Activated naive CD4-positive, alpha-beta T cell treated with anti-CD3 and anti-CD28 coated beads, Interleukin-2, amount 10 ng/mL, durations not matched to agents 7 days and 5 days (primary cell): ENCODE measurements at places on chromosomes 16 and 17.

- no peaks in the 10 kb centered on the region for H3K36me3 ChIP-seq
- no peak overlapping the region for H3K27ac ChIP-seq
- DNase-seq, result no peak
- H3K4me3 ChIP-seq, result no peak overlapping the region
- no peaks in the 10 kb centered on the region for H3K4me1 ChIP-seq
- H3K27me3 ChIP-seq, result no peaks in the 10 kb centered on the region
Observed at GRCh38 chr17:70492368-70492767, 323.0 kb downstream of the KCNJ2 start.

DNA sequence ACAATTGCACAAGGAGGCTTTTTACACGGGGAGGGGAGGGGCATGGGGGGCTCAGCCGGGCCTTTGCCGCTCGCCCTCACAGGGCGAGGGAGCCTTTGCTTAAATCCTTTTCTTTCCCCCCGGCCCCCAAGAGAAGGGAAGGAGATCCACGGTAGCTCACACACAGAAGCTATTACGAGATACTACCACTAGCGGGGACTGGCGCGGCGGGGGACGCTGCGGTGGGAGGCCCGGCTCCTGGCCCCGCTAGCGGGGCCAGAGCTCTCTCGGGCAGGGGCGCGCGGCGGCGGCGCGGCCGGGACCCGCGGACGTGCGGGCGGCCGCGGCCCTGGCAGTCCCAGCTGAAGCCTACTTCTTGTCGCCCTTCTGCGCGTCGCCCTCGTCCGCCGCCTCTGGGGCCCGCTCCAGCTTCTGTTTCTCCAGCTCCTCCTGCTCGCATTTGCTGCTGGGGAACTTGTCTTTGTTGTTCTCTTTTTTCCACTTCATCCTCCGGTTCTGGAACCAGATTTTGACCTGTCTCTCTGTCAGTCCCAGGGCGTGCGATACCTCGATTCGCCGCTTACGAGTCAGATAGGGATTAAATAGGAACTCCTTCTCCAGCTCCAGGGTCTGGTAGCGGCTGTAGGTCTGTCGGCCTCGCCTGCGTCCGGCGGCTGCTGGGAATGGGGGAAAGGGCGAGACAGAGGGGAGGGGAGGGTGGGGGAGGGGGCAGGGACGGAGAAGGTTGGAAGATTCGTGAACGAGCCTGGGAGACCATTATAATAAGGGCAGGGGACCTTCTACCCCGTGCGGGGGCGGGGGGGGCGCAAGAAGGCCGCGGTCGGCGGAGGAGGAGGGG, 2.0 kb downstream of the HOXB8 start:
- DNase-seq, result peak; percentile 62
- peak overlapping the region; percentile 75 for H3K27ac ChIP-seq
- peaks cover 3% of the 10 kb centered on the region for H3K36me3 ChIP-seq
- peaks cover 100% of the 10 kb centered on the region for H3K27me3 ChIP-seq
- peaks cover 48% of the 10 kb centered on the region for H3K4me1 ChIP-seq
- peak overlapping the region; percentile 61 for H3K4me3 ChIP-seq

DNA sequence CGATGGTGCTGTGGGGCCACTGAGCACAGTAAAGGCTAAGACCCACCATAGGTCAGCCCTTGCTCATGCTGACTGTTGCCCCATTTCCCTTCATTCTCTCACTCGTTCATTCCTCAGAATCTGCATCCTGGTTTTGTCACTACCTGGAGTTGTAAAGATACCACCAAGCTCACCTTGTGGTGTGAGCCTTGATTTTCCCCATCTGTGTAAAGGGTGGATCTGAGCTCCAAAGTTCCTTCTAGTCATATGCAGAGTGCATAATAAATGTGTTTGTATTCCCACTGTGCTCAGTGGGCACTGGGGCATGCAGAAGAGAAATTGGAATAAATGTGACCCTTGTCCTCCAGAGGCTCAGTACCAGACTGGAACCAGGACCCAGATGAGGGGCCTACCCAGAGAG, 35.2 kb upstream of the MEOX1 start:
- H3K27ac ChIP-seq, result no peak overlapping the region
- H3K27me3 ChIP-seq, result peaks cover 33% of the 10 kb centered on the region
- no peak overlapping the region for H3K4me3 ChIP-seq

- no peak overlapping the region for H3K4me3 ChIP-seq
- H3K27me3 ChIP-seq, result peaks cover 45% of the 10 kb centered on the region
- no peak overlapping the region for H3K27ac ChIP-seq
- no peaks in the 10 kb centered on the region for H3K4me1 ChIP-seq
Observed at GRCh38 chr17:12667299-12667958, 1.7 kb downstream of the MYOCD start.

DNA sequence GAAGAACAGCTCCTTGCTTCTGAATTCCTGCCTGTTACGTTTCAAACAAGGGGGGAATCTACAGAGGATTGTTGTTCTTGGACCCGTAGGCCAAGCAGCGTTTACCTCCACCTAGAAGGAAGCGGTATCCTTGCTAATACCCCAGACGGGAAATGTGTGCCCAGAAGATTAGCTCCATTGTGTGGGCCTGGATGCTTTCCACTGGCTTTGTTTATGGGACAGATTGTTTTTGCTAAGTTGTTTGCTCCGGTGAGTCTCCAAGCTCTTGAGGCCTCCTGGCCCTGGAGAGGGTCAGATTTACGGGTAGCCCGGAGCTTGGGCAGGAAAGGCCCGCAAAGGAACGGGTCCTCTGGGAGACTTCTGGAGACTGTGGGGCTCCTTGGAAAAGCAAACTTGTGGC, 28.4 kb upstream of the MRTFB start:
- no peaks in the 10 kb centered on the region for H3K36me3 ChIP-seq
- peaks cover 7% of the 10 kb centered on the region for H3K4me1 ChIP-seq
- DNase-seq, result no peak
- no peaks in the 10 kb centered on the region for H3K27me3 ChIP-seq
- no peak overlapping the region for H3K4me3 ChIP-seq

DNA sequence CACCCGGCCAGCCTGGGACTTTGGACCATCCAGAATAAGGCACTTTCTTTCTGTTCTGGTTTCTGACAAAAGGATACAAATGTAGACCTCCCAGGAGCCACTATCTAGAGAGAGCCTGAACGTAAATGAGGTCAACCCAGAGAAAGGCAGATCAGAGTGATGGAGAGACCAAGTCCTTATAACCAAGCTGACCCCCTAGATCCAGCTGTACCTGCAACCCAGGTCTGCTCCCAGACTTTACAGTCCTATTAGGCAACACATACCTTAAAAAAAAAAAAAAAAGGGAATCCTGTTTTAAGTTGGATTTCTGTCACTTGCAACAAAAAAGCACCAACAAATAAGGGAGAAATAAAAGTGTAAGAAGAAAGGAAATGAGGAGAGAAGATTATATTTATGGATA, 23.2 kb downstream of the CPPED1 start:
- peaks cover 38% of the 10 kb centered on the region for H3K36me3 ChIP-seq
- H3K4me1 ChIP-seq, result peaks cover 7% of the 10 kb centered on the region
- DNase-seq, result no peak
- no peak overlapping the region for H3K27ac ChIP-seq
- H3K4me3 ChIP-seq, result no peak overlapping the region

GRCh38 chr16:85293904-85294642, 181.8 kb upstream of the CIBAR2 start:
- H3K36me3 ChIP-seq, result no peaks in the 10 kb centered on the region
- no peak overlapping the region for H3K4me3 ChIP-seq
- no peak for DNase-seq
- H3K27me3 ChIP-seq, result peaks cover 19% of the 10 kb centered on the region

GRCh38 chr17:27268394-27269085, 25.4 kb upstream of the WSB1 start:
- peaks cover 22% of the 10 kb centered on the region for H3K27me3 ChIP-seq
- H3K4me3 ChIP-seq, result no peak overlapping the region
- no peak for DNase-seq
- no peak overlapping the region for H3K27ac ChIP-seq
- H3K36me3 ChIP-seq, result no peaks in the 10 kb centered on the region

DNA sequence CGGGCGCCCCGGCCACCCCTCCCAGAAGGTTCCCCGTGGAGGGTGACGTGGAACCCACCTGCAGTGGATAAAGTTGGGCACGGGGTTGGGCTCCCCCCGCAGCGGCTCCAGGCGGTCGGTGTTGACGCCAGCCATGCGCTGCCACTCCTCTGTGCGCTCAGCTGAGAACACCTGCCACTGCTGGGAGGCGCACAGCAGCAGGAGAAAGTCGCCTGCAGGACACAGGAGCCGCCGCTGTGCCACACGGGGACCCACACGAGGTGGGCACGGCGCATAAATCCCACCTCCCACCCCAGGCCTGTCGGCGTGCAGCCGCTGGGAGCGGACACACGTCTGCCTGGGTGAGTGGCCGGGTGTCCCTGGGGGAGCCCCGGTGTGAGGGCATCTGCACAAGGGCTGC, 20.7 kb downstream of the CTU2 start:
- peaks cover 7% of the 10 kb centered on the region for H3K4me1 ChIP-seq
- DNase-seq, result no peak
- no peak overlapping the region for H3K4me3 ChIP-seq
- H3K27me3 ChIP-seq, result no peaks in the 10 kb centered on the region

- peaks cover 28% of the 10 kb centered on the region for H3K4me1 ChIP-seq
- peak overlapping the region; percentile 87 for H3K27ac ChIP-seq
- H3K36me3 ChIP-seq, result no peaks in the 10 kb centered on the region
Observed at GRCh38 chr16:1781758-1782407, 488 bp downstream of the SPSB3 start.

DNA sequence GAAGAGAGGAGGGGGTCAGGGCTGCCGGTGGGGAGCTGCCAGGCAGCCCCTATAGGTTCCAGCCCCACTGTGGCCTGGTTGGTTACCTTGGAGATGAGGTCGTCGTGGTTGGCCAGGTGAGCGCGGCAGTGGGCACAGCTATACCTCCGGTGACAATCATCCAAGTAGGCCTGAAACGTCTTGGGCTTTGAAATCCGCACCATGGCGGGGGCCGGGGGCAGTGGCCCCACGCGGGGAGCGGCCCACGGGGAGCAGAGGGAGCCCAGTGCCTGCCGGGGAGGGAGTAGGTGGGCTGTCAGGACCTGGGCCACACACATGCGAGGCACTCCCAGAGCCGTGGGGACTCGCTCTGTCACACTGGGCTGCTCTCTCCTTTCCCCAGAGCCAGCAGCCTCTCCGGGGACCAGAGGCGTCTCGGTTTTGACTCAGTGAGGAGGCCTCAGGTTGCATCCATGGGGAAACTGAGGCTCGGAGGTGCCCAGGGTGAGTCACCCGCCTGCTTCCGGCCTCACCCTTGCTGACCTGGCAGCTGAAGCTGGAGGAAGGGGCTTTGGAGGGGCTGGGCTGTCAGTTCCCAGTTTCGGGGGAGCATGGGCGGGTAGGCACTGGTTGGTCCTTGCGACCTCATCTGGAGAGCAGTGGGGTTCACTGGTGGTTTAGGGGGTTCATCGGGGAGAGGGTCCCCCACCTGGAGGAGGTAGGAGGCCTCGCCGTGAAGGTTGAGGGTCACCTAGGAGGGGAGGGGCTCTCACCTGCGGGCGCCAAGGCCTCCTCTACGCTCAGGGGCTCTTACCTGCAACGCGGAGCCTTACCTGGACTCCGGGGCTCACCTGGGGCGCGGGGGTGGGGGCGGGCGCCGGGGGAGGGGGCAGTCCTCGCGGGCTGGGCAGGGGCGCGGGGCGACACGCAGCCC, 591 bp downstream of the YPEL3 start:
- H3K27me3 ChIP-seq, result no peaks in the 10 kb centered on the region
- peak overlapping the region; percentile 89 for H3K4me3 ChIP-seq
- H3K4me1 ChIP-seq, result peaks cover 49% of the 10 kb centered on the region

- H3K4me1 ChIP-seq, result peaks cover 11% of the 10 kb centered on the region
- no peak overlapping the region for H3K27ac ChIP-seq
- DNase-seq, result no peak
- H3K27me3 ChIP-seq, result peaks cover 53% of the 10 kb centered on the region
Observed at GRCh38 chr16:84884596-84885341, 65.0 kb downstream of the CRISPLD2 start.
